Body of pancreas (tissue), 4 donors: ENCODE measurements at places on chromosomes 1 and 21.

- no peak for DNase-seq
Measured at GRCh38 chr1:110639724-110640386, 33.7 kb upstream of the KCNA2 start.

DNA sequence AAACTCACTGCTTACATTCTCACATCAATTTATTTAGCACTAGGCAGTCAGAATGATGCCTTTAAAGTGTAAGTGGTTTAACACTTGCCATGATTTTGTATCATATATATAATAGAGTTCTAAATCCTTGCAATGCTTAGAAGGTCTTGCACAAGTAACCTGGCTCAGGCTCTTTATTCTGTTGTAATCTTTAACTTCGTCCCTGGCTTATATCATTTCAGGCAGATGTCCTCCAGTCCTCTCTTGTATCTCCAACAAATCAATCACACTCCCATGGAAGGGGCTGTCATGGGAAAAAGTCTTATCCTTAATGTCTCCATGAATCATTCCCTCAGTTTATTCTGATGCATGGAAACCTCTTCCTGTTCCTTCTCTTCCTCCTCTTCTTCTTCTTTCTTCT is 841.6 kb upstream of the B3GALT2 start:
- no peak for DNase-seq

DNA sequence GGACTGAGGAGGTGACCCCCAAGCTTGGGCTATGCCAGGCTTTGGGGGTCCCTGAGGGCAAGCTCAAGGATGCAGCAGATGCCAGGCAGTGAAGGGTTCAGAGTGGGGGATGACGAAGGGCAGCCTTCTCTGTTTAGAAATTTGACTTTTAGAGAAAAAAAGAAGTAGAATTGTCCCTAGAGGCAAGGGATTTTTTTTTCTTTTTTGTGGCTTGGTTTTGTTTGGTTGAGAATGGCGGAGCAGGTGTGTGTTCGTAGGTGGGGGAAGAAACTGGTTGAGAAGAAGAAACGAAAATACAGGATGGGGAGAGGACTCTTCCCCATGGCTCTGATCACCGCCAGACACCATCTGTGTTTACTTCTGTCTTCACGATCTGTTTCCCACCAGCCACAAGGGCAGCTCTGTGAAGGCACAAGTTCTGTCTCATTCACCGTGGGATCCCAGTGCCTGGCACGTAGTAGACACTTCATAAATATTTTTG is 8.2 kb downstream of the PLA2G5 start:
- DNase-seq = no peak

DNA sequence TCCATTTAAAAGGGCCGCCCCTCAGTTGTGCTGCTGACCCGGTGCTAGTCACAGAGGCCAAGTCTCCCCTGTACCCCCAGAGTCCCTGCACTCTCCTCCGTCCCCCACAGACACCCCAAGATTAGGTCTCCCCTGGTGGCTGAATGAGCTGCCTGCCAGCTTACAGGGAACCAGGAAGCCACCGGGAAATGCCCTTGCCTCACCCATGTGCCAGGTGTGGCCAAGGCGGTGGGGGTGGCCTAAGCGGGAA is 32.7 kb downstream of the HSPG2 start:
- no peak for DNase-seq

- no peak for DNase-seq
Measured at GRCh38 chr1:43637267-43637666, 12.7 kb upstream of the KDM4A start.

DNA sequence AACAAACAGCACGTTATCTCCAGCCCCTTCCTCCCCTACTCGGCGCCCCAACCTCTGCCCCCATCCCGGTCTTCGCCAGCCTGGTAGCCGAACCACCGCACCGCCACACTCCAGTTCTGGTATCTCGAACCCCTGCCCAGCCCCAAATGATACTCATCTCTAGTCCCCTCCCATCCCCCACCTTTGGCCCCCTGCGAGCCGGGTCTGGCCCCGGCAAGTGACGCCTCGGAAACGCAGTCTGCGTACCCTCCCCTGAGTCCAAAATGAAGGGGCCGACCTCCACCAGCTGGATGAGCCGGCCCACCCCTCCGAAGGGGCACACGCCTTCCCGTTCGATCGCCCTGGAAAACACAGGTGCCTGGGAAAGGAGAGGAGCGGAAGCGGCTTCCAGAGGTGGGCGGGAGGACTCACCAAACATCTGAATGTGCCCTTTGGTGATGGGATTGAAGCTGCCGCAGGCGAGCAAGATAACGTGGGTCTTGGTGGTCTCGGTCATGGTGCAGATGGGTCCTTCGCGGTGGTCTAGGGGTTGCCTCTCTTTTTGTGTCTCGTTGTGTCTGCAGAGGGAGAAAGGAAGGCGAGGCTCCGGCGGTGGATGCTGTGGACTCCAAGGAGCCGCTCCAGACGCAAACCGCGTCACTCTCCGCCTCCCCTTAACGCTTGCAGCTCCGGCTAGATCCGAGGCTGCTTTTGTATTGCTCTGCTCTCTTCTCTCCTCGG is at the start of gene NMNAT2:
TSS of gene NMNAT2 (minus strand) at position 609 of the 720 bp plus-strand sequence. CDS start at position 496, 113 bp downstream.
- DNase-seq = no peak

DNA sequence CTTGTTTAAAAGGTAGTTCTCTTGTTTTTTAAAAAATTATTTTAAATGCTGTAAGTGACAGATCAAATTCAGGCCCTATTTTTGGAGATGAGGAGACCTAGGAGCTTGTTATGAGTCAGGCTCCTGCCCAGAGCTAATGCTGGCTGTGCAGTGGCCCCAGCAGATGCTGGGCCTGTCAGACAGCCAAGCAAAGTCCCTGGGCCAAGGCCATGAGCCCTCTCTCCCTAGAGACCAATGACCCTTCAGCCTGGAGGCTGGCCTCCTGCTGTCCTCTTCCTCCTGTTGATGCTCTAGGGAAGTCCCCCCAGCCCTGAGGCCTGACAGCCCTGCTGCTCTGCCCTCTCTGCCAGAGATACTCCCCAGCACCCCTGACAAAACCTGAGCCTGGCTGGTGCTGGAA is 128.1 kb upstream of the CTTNBP2NL start:
- DNase-seq = peak; percentile 15

GRCh38 chr1:228204958-228205357 is 2.9 kb upstream of the OBSCN start:
- DNase-seq = no peak

DNA sequence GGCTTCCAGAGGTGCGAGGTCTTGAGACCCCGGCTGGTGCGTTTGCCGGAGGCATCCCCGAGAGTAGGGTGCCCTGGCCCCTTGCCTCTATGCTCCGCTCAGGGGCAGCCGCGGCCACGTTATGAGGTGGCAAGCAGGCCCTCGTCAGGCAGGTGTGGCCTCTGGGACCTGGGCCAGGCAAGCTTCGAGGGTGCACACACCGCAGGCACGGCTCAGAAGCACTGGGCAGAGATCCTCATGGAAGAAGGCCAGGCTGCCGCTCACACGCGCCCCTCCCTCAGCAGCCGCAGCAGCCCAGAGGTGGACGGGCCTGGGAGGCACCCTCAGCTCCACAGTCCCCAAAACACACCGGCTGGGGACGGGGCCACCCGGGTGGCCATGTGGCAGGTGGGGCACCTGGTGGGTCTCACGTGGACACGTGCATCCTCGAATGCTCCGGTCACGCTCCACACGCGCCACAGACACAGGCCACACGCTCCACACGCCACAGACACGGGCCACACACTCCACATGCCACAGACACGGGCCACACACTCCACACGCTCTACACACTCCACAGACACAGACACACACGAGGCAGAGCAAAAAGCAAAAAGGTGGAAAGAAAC is 6.5 kb downstream of the SDF4 start:
- no peak for DNase-seq

GRCh38 chr1:59125676-59126320 is 171.1 kb upstream of the FGGY start:
- DNase-seq = no peak

DNA sequence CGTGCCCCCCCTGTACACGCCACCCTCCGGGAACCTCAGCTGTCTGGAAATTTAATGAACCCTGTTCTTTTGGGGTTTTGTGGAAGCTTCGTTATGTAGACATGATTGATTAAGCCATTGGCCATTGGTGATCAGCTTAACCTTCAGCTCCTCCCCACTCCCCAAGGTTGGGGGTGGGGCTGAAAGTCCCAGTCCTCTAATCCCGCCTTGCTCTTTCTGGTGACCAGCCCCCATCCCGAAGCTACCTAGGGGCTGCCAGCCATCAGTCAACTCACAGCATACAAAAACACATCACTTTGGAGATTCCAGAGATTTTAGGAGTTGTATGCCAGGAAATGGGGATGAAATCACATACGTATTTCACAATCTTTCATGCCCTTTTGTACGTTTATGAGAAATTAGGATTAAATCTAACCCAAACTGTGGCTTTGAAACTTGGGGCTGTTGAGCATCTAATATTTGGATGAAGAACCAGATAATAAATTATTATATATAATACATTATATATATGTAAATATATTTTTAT is 52.3 kb downstream of the BACE2 start:
- DNase-seq = no peak

- DNase-seq = no peak
Measured at GRCh38 chr1:40648200-40648599, 17.3 kb downstream of the RIMS3 start.

- no peak for DNase-seq
Measured at GRCh38 chr1:221778535-221779142, 36.8 kb upstream of the DUSP10 start.

GRCh38 chr1:112143871-112144441 is 154.5 kb upstream of the KCND3 start:
- DNase-seq = peak; percentile 15

DNA sequence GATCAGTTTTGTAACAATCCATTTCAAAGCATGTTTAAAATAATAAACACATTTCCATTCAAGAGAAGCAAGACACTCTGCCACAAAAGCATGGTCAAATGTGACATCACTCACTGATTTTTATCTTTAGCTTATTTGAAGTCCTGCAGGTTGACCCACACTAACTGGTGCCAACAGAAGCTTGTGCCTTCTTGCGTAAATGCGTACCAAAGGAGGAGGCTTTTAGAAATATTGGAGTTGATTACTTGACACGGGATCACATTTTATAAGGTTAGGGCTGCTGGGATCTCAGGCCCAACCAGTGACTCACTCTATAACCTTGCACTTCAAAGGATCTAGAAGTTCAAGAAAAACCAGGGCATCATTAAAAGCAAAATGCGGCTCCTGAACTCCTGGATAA is 203.6 kb downstream of the PCP4 start:
- DNase-seq = no peak

- DNase-seq = no peak
Measured at GRCh38 chr1:156128654-156129597, 14.4 kb downstream of the LMNA start.

DNA sequence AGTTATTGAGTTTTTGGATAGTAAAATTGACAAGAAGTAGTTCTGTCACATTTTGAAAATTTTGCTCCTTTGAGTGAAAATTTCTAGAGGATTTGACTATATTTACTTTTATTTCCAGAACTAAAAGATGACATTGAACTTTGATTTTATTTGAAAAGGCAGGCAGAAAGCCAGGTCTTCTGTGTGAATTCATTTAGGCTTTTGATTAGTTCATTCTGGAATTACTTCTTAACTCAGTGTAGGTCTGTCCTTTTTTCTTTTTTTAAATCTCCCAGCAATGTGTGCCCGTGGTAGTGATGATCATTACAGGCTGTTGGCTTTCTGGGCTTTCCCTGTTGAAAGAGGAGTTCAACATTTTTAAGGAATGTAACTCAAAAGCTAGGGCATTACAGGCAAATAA is 53.8 kb downstream of the MACO1 start:
- no peak for DNase-seq

- DNase-seq = no peak
Measured at GRCh38 chr21:41752231-41752681, 14.6 kb downstream of the RIPK4 start.

GRCh38 chr1:6245086-6245868 is 1.3 kb downstream of the HES3 start:
- DNase-seq = peak; percentile 83

DNA sequence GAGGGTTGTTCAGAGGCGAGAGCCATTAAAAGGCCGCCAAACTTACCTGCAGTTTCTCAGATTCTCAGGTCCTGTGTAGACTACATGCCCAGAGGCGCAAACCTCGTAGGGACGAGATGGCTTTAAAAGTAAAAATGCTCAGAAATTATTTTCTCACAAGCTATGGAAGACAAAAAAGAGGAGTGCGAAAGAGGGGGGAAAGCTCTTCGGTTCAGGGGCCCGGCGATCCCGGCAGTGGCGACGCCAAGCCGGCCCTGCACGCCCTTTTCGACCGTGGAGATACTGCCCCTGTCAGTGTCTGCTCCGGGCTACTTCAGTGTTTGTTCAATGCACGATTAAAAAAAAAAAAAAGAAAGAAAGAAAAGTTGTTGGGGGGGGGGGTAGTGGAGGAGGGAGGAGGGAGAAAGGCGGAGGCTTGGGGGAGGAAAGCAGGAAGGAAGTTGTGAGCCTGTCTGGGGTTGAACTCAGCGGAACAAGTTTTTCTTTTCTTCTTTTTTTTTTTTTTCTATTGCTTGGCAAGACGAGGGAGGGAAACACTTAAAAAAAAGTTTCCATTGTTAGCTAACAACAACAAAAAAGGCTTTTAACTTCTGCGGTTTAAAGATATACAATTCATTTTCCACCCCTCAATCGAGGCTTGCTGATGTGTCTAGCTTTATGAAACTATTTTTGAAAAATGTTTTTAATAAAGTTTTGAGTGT is at the start of gene ITPKB:
TSS of gene ITPKB (minus strand) at position 288 of the 701 bp plus-strand sequence. CDS start 1,824 bp downstream, outside the sequence.
- DNase-seq = peak; percentile 45

GRCh38 chr21:35768187-35768586 is 292.1 kb downstream of the SETD4 start:
- DNase-seq = no peak

GRCh38 chr21:35602811-35603362 is 457.4 kb downstream of the SETD4 start:
- no peak for DNase-seq

DNA sequence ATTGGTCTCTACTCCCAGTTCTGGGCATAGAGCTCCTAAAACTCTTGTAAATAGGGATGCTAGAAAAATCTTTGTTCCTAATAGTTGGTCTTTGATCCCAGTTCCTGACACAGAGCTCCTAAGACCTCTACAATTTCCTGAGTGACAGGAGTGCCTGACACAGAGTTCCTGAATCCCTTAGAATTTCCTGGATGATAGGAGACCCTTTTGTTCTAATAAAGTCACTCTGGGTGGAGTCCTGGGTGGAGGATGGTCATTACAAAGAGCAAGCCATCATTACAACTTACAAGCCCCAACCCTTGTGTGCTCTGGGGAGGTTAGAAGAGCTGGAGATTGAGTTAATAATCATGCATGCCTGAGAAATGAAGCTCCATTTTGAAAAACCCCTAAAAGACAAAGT is 58.4 kb downstream of the ZZZ3 start:
- no peak for DNase-seq

DNA sequence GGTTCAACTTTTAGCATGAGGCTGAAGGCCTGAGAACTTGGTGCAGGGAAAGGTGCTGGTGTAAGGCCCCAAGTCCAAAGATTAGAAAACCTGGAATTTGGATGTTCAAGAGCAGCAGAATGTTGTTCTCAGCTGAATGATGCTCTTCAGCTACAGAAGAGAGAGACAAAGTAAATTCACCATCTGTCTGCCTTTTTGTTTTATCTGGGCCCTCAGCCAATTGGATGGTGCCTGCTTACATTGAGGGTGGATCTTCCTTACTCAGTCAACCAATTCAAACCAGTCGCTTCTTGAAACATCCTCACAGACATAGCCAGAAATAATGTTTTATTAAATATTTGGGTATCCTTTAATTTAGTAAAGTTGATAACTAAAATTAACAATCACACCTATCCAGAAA is 748.2 kb upstream of the ADAMTS5 start:
- no peak for DNase-seq
